ENCODE measurements at places on chromosomes 1 and 21.

- DNase-seq: no peak
Measured at GRCh38 chr1:224211206-224211962, 28.3 kb downstream of the DEGS1 start.

GRCh38 chr1:14945132-14946010 is 208.2 kb upstream of the TMEM51 start:
- no peak for DNase-seq

- no peak for DNase-seq
Measured at GRCh38 chr1:218739426-218739825, 394.3 kb downstream of the TGFB2 start.

DNA sequence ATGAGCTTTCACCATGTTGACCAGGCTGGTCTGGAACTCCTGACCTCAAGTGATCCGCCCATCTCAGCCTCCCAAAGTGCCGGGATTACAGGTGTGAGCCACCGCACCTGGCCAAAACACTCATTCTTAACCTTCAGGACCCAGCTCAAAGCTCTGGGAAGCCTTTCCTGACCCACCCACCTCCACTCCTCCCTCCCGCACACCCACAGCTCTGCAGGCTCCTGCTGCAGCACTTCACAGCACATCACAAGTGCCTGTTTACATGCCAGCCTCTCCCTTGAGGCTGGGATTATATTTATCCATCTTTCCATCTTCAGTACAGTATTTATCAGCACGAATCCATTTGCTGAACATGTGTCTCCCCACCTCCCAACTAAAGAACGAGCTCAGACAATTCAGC is 14.9 kb downstream of the SLC9A1 start:
- DNase-seq: no peak

DNA sequence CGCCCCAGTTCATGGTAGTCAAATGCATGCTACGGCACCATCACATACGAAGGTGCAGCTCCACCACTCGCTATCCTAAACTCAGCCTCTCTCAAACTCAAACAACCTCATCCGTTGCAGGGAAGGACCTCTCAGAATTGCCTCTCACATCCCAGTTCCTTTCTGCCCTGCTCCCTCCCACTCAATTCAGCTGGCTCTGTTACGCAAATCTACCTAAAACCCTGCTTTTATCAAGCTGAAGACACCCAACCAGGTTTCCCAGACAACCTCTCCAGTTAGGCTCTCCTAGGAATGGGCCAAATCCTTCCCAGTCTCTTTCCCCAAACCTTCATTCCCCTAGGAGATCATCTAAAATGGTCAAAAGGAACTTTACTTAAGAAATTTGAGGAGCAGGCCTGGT is 62.9 kb downstream of the CLSTN1 start:
- no peak for DNase-seq

GRCh38 chr1:235074523-235075047 is 54.1 kb downstream of the TOMM20 start:
- DNase-seq: no peak

GRCh38 chr21:15688809-15689208 is 41.0 kb upstream of the USP25 start:
- DNase-seq: no peak

DNA sequence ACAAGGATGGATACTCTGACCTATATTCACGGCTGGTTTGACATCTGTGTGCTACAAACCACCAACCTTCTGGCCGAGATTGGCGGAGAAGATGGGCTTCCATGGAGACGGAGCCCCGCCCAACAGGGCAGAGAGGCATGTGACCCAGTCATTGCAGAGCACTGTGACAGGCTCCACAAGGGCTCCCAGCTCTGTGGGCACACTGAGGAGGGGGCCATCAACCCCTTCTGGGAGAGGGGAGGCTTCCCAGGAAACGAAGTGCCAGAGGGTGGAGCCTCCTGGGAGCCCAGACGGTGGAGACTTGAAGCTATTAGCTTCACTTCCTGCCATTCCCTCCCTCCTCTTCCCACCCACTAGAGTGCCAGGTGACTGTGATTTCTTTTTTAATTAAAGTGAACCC is 71.6 kb upstream of the IFFO2 start:
- no peak for DNase-seq

- no peak for DNase-seq
Measured at GRCh38 chr21:42109873-42110525, 38.9 kb downstream of the UMODL1 start.

DNA sequence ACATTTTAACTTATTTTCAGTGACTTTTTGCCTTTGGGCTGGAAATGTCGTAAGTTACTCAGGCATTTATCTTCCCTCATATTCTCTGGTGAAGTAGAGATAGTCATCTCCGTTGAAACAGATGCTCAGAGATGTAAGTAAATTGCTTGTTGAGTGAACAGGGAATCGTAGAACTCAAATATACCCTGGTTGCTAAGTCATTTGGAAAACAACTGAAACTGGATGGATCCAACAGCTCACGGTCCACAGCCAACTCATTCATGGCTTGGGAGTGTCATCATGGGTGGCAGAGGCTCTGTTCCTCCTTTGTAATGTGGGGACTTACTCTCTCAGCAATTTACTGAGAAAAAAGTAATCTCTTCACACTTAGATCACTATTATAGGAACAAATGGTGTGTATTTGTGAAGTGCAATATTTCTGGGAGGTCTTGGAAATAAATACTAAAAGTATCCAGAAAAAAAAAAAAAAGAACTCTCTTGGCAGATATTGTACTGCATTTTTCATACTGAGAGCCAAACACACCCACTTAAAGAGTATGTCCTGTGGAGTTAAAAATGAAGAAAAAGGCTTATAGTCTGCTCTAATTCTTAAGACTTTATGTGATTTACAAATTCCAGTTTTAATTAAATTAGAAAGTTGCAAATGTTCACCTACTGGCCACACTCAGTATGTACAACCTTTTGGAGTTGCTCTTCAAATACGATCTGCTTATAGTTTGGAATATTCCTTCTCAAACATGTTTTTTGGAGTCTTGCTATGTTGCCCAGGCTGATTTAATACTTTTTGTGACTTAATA is 107.4 kb downstream of the LEPR start:
- no peak for DNase-seq

DNA sequence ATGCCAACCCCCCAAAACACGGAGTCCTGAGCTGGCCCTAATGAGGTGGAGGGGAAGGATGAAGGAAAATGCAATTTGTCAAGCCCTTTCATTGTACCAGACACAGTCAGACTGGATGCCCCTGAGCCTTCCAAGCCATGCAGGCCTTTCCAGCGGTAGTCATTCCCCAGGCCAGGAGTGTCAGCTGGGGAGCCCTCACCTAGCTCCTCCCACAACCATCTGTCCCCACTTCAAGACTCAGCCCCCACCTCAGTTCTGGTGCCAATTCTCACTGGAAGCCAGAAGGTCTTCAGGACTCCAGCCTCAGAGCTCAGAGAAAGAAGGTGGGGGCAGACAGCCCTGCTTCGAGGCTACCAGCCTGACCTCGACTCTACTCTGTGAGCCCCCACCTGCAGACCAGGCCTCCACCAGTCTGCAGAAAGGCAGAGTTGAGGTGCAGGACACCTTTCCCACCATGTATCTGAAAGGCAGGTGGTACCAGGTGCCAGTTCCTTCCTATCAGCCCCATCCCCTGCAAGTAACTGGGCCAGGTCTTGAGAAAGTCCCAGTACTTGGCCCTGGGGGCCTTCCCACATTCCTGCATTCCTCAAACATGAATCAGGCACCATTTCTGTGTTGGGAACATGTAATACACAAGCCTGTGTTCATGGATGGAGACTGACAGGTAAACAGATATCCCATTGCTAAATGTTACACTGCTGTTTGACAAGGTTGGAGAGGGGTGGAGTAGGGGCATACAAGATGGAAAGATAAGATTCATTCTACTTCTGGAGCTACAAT is 180.6 kb upstream of the EDN2 start:
- DNase-seq: no peak

DNA sequence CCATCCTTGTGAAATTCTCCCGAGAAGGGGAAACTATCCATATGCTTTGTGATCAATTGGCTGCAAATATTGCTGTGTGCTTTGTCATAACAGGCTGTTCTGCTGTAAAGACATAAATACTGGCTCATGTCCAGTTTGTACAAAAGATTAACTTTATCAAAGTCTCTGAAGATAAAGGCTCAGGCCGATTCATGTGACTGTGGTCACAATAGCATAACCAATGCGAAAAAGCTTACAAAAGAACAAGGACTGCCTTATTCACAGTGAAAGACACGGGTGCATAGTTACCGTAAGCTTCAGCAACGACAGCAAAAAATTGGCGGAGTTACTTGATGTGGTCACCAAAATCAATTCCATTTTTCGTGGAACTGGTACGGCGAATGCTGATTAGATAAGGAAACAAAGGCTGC is 173.6 kb upstream of the CHRM3 start:
- DNase-seq: no peak

DNA sequence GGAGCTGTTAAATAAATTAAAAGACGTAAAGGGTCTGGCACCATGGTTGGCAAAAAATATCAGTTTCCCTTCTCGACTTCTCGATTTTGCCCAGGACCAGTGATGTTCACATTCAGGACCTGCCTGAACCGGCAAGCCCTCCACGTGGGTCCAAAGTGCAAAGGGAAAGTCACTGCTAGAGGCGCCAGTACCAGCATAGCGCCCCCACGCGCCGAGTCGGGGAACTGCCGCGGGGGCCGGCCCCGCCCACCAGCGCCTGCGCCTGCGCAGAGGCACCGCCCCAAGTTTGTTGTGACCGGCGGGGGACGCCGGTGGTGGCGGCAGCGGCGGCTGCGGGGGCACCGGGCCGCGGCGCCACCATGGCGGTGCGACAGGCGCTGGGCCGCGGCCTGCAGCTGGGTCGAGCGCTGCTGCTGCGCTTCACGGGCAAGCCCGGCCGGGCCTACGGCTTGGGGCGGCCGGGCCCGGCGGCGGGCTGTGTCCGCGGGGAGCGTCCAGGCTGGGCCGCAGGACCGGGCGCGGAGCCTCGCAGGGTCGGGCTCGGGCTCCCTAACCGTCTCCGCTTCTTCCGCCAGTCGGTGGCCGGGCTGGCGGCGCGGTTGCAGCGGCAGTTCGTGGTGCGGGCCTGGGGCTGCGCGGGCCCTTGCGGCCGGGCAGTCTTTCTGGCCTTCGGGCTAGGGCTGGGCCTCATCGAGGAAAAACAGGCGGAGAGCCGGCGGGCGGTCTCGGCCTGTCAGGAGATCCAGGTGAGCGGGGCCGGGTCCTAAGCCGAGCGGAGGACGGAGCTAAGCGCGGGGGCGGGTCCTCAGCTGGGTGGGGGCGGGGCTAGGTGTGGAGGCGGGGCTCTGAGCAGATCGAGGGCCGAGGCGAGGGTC is at the start of gene PINK1:
Gene PINK1 (plus strand): TSS at position 269 of the 875 bp plus-strand sequence. CDS start 91 bp downstream, at position 360.
- DNase-seq: peak; percentile 94

GRCh38 chr21:46457801-46458314 is 833 bp upstream of the DIP2A start:
- no peak for DNase-seq

DNA sequence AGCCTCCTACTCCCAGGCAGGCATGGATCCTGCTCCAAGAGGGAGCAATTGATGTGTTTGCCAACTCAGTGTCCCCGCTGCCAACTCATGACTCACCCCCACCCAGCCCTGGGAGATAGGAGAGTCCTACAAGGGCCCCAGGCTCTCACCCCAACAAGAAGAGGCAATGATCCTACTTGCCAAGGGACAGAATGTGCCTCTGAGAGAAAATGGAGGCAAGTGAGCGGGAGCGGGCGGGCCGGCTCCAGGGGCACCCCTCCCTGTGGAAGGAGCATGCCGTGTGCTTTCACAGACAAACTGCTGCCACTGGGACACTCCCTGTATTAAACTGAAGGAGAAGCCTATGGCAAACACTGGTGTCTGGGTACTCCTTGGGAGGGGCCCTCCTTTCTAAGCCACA is 16.7 kb downstream of the PKP1 start:
- DNase-seq: no peak

DNA sequence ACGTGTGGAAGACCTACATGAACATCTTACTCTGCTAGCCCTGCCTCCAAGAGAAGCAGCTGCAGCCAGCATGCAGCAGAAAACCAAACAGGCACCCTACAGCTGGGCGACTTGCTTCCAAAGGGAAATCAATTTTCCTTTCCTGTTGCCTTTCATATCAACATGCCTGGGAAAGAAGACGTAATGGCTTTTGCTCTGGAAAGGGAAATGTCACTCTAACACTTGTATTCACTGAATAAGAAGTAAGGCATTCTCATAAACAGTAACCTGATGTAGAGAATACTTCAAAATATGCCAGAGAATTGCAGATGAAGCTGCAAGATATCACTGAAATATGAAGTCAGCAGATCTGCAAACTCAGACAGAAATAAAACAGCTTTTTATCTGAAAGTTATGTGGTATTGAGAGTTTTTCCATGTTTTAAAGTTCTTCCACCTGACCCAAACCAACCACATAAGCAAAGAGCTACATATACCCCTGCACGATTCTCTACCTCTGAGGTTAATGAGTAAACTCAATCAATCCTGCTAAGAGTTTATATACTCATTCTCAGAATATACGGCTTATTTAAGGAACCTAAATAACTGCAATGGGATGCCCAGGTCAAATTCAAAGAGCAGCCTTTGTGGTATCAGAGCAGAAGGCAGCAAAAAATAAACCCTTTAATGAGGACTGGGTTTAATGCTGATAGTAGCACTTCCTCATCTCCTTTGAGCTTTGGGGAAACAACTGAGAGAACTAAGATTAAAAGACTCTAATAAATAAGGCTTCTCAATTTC is 150.9 kb downstream of the RERE start:
- DNase-seq: no peak

- no peak for DNase-seq
Measured at GRCh38 chr1:169764919-169765318, 29.8 kb downstream of the METTL18 start.

DNA sequence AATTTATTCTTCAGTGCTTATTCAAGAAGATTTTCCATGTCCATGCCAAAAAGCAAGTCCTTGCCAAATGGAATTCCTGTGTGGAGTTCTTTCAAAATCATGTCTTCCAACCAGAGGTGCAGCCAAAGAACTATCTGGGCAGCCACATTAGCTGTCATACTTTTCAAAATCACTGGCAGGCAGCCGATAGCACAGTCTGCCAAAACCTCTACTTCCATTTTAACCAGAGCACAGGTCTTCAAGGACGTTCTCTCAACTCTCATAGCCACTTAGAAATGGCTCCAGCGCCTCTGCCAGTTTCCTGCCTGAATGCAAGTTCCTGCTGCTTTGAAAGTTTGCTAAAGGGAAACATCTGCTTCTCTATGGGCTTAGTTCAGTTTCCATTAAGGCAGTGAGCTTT is 975.7 kb upstream of the ADGRL4 start:
- DNase-seq: peak; percentile 82

DNA sequence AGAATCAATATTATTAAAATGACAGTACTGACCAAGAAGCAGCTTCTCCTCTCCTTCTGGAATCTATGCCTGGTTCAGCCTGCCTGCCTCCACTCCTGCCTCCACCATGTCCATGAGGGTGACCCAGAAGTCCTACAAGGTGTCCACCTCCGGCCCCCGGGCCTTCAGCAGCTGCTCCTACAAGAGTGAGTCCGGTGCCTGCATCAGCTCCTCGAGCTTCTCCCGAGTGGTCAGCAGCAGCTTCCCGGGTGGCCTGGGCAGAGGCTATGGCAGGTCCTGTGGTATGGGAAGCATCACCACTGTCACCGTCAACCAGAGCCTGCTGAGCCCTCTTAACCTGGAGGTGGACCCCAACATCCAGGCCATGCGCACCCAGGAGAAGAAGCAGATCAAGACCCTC is 822.4 kb upstream of the NEGR1 start:
- peak; percentile 72 for DNase-seq

- no peak for DNase-seq
Measured at GRCh38 chr1:176719447-176719846, 256.5 kb downstream of the PAPPA2 start.

GRCh38 chr1:18972531-18972930 is 16.1 kb upstream of the IFFO2 start:
- DNase-seq: no peak

All from cardiac septum (tissue), 1 donor.